KBM-7 (cell line): ENCODE measurements at places on chromosomes 13 and 19.

GRCh38 chr13:30864433-30865122 is 41.5 kb upstream of the MEDAG start:
- DNase-seq, result no peak

GRCh38 chr19:11324079-11324661 is 15.3 kb downstream of the RAB3D start:
- DNase-seq, result peak; percentile 96

GRCh38 chr13:28455580-28456194 is 39.2 kb downstream of the FLT1 start:
- no peak for DNase-seq

DNA sequence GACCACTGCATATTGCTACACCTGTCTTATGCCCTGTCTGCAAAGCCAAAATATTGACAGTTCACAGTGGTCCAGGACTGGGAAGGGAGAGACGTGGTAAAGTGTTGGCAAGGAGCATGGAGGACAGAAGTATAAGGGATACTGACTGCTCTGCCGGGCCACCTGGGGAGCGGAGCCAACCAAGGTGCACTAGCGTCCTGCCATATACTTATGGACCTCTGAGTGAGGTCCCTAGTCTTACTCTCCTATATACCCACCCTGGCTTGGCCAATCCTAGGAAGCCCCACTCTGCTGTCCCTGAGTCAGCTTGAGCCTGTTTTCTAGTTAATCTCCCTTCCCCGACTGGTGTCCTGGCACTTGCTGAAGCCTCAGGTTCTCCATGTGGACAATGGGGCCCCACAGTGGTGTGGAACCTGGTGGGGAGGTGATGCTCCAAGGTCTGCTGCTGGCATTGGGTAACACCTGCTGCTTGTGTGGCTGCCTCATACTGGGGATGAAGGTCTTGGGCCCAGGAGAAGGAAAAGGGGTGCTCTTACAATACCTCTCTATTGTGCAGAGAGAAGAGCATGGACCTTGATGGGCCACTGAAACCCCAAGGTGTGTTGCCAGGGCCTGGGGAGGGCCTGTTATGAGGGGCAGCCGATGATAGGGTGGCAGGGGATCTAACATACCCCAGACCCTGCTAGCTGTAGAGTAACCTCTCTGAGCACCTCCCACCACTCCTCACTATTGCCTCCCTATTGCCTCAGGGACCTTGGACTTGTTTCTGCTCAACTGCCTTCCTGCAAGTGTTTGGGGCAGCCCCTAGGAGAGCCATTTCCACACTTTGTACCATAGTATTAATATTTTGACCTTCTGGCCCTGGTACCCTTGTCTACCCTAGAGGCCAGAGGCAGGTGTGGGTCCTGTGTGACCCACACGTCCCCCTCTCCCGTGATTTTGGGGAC is 6.7 kb upstream of the TRIM28 start:
- no peak for DNase-seq

GRCh38 chr13:84137292-84137691 is 255.0 kb upstream of the SLITRK1 start:
- peak; percentile 53 for DNase-seq

- DNase-seq, result no peak
Measured at GRCh38 chr19:18053576-18054219, 33.0 kb downstream of the IL12RB1 start.

GRCh38 chr19:57245959-57246358 is 5.5 kb downstream of the ZNF805 start:
- no peak for DNase-seq

- DNase-seq, result no peak
Measured at GRCh38 chr19:11192957-11193939, 4.1 kb downstream of the KANK2 start.
